ENCODE measurements at places on chromosomes 12 and 14.

GRCh38 chr12:87982208-87982607 lies 47.0 kb downstream of the C12orf50 start:
- no peak for DNase-seq

DNA sequence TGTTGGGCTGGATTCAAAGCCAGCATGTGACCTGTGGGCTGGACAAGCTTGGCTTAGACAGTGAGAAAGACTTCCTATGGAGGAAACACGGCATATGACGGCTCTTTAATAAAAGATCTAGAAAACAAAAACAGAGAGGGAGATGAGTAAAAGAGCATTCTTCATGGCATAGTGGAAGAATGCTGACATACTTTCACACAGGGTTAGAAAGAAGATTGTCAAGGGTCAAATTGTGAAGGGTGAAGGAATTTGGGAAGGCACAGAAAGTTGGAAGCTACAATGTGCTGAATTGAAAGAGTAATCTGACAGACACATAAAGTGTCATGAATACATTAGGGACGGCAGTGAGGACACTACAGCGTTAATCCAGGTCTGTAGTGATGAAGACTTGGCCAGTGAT lies 63.4 kb downstream of the GALNT4 start:
- DNase-seq, result no peak

- no peak for DNase-seq
Observed at GRCh38 chr12:45329238-45329637, 113.3 kb downstream of the ANO6 start.

DNA sequence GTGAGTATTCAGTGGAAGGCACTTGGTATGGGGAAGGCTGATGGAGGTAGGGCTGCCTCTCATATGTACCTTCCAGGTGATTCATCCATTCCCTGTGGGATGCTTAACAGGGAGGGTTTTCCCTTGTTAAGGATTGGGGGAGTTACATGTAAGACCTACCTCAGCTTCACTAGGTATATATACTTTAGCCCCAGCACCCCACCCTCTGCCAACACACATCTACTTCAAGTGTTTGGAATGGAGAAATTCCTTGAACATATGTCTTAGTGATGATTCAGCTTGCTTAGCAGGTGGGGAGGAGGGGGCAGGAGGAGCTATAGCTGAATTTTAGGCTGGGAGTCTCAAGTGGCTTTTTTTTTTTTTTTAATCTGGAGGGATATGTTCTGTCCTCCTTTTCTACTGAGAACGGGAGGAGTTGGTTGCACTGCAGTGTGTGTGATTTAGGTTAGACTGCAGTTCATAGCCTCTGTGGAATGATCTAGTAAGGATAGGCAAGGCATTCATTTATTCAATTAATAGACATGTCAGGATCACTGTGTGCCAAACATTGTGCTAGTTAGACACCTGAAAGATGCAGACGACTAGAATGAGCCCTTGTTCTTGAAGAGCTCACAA lies 1.7 kb downstream of the PIP4K2C start:
- DNase-seq, result no peak

DNA sequence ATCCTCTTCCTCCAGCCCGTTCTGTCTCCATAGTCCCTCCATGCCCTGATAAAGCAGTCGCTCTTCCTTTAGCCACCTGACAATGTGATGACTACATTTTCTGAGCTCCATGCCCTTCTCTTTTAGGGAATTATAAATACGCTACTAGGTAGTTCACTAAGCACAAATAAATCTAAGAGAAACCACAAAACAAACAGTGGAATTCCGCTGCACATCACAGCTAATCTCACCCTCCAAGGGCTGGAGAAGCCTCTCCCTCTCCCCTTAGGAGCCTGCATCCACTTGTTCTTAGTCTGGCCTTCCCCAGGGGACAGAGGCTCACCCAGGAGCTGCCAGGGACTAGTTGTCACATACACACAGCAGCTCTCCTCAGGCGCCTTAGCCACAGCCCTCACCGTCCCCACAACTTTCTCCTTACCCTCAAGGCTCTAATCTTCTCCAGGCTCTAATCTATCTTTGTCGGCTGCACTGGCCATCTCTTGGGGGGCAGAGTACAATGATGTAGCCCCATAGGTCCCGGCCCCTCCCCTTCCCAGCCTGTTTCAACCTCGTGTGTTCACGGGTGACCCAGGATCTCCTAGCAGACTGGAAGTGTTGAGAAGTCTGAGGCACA lies 55.9 kb upstream of the GPR68 start:
- DNase-seq, result no peak
